Stimulated activated CD4-positive, alpha-beta T cell treated with anti-CD3 and anti-CD28 coated beads, Interleukin-12 subunit alpha, Interleukin-12 subunit beta, amount 100 ng/mL, for 4 hours (primary cell): ENCODE measurements at places on chromosomes 2 and 18.

- no peak for DNase-seq
These were observed 404 bp upstream of the AKAIN1 start for GRCh38 chr18:5197461-5197860.

DNA sequence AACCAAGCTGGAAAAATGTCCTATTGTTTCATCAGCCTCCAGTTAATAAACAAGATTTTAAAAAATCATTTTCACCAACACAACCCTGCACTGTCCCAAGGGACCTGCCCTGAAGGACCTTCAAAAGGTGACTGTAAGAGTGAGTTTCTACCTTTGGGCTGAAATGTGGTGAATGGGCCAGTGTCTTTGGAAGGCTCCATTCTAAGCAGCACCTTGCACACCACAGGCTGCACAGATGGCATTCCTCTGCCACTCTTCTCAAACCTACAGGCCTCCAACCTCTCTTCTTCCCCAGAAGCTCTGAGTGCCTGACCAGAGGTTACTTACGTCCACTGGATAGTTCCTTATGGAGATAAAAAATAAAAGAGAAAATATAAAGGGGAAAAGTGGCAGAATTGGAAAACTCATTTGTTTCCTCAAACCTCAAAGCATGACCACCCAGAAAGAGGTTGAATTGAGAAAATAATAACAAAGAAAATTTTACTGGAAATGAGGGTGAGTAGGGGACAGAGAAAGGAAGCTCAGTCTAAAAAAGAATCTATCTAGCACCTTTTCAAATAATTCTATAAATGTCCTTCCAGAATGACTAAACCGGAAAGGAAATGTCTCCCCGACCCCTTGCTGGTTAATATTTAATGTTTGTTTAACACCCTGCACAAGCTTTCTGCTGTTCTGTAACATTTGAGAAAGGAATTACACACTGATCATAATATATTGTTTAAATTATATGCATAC, 175.7 kb downstream of the METTL4 start:
- DNase-seq, result no peak

DNA sequence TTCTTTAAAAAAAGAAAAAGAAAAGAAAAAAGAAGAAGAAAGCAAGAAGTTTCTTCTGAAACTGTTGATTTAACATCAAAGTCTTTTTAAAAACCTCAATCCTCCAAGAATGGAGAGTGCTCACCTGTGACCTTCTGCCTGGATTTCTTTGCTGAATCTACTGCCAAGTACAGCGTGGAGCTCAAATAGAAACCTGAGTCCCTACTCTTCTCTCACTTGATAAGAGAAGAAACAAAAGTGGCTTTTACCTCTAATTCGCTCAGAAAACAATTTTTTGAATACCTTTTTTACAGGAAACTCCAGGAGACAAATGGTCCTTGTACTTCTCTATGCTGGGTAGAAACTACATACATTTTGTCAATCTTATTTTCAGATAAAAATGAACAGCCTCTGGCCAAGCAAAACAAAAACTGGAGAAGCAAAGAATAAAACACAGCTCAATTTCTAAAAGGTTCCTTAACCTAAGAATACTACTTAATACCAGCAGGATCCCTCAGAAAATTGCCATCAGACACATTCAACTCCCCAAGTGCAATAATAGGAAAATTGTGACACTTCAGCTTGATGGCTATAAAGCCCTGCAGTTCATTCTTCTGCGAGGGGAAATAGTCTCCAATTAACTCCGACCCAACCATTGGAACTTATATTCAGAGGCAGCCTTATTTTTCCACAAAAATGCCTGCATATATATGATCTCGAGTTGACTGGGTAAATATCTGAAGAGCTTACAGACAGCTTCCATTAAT, 85.8 kb downstream of the GRB14 start:
- no peak for DNase-seq

DNA sequence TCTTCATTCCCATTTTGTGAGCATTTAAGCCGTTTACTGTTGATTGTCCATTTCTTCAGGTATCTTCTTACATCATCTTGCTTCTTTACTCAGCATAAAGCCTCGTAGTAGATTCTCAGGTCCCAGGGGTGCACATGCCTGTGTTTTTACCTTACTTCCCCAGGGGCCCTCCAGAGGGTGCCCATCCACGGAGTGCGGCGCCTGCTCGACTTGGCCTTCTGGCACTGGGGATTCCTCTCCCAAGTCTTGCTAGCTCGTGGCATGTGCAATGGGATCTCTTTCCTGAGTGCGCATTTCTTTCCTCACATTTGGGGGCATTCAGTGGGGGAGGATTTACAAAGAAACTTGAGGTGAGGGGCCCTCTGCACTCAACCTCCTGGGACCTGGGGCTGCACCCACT, 148.1 kb downstream of the AGAP1 start:
- DNase-seq, result no peak

DNA sequence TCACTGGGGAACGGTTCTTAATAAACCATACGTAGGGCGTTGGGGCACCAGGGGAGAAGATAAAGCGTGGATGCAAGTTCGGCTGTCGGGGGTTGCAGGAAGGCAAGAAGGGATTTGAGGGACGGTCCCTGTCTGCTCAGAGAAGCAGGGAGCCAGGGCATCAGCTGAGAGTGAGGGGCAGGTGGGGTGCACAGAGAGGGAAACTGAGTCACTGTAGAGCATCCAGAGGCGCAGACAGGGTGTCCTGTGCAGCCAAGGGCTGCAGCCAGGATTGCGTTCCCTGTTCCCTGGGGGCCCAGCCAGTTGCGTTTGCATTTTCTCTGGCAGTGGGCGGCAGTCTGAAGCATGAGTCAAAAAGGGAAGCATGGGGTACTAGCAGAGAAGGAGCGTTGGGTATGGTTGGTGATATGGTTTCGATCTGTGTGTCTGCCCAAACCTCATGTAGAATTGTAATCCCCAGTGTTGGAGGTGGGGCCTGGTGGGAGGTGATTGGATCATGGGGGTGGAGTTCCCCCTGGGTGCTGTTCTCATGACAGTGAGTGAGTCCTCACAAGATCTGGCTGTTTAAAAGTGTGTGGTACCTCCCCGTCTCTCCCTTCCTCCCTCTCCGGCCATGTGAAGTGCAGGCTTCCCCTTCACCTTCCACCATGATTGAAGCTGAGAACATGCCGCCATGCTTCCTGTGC, 202.9 kb downstream of the NDUFA10 start:
- DNase-seq, result no peak

DNA sequence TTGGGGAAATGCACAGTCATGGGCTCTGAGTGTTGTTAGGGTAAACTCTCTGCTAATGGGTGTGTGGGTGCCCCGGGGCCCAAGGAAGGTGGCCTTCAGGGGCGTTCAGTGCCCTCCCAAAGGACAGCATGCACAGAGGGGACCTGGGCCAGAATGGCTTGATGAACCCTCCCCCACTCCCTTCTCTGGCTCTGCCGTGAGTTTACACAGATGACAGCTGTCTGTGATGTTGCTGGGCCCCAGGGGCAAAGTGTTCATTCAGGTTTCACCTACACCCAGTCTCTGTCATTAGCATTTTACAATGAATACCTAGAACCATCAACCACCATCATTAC, 3.2 kb downstream of the NPPC start:
- DNase-seq, result no peak

DNA sequence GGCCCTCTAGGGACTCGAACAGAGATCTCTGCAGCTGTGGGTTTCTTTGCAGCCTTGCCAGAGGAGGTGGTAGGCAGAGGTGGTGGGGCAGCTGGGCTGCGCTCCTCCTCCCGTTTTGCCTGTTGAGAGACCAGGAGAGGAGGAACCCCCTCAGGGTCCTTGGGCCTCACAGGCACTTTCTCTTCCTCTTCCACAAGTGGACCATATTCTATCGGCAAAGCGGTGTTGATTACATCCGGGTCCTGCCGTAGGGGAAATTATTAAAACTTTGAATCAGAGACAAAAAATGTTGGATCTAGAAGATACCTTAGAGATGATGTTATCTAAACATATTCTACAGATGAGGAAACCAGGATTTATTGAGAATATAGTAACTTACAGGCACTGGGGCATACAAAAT, 78.5 kb downstream of the CLIP4 start:
- no peak for DNase-seq

- peak; percentile 25 for DNase-seq
These were observed 16.4 kb upstream of the HNMT start for GRCh38 chr2:137947728-137948336.

GRCh38 chr2:219119422-219120043, 41.1 kb downstream of the NHEJ1 start:
- DNase-seq, result peak; percentile 55

DNA sequence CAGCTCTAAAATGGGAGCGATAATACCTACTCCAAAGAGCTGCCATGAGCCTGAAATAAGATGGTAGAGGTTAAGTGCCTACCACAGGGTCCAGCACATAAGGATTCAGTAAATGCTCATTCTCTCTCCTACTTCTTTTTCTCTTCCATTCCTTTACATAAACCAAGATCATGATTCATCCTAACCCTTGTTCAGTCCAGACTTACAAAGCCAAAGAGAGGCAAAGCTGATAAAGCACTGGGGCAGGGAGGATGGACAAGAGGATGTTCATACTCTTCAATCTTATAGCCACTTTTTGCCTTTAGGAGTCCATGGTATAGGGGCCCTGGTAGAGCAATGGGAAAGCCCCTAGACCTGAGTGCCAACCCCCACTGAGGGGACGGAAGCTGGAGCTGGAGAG, 75.6 kb upstream of the PKDCC start:
- no peak for DNase-seq

DNA sequence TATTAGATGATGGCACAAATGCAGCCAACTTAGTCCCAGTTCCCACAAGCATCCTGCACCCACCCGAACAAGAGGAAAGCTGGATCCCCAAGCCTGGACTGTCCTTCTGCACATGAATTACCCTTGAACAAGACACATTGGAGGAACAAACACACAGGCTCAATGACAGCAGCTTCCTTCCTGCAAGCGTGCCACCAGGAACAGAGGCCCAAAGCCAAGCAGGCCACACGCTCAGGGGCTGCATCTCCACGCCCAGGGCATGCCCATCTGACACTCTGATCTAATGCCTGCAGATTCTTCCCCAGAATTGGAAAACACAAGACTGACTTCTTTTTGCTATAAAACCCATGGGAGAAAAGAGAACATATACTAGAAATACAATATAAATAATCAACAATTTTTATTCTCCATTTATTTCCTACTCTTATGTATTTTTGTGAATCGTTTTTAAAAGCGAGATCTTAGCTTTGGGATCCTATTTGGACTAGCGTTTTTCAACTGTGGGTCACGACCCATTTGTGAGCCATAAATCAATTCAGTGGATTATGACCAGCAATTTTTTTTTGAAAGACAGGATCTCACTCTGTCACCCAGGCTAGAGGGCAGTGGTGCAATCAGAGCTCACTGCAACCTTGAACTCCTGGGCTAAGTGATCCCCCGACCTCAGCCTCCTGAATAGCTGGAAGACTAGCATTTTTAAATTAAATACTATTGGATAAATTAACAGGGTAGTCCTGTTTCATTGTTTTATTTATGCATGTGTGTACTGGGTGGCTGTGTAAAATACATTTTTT, 34.4 kb downstream of the PSTPIP2 start:
- no peak for DNase-seq

DNA sequence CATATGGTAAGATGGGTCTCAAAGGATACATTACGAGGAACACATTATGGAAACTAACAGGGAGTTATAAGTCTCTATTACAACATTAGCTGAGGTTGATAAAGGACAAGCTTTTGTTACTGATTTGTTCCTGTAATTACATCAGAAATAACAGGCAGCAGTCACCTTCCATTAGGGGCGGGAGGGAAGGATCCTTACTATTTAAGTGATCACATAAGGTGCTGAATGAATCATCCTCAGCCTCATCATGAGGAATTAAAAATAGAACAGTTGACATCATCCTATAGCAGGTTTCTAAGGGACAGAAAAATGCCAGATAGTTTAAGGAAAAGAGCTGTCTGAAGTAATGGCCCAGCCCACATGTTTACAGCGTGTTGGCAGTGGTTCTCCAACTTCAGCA, 86.9 kb upstream of the MGAT5 start:
- no peak for DNase-seq

- no peak for DNase-seq
These were observed 141.4 kb downstream of the SPP2 start for GRCh38 chr2:234191819-234192407.

DNA sequence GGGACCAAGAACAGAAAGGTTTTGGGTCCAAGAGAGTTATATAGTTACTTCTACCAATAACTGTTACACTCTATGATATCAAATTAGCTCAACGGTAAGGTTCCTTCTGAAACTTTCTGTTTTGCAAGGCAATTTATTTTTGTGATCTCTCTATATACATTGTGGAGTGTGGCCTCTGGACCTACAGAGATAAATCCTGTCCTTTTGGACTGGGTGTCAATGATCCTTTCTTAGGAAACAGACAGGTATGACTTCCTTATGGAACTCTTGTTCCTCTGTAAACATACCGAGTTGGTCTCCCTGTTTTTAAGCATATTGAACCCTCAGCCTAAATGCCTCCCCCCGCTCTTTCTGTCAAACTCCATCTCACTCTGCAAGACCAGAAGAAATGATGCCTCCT, 1117.8 kb downstream of the BCL11A start:
- DNase-seq, result no peak

- DNase-seq, result no peak
These were observed 311.1 kb downstream of the NR4A2 start for GRCh38 chr2:156021146-156022040.

DNA sequence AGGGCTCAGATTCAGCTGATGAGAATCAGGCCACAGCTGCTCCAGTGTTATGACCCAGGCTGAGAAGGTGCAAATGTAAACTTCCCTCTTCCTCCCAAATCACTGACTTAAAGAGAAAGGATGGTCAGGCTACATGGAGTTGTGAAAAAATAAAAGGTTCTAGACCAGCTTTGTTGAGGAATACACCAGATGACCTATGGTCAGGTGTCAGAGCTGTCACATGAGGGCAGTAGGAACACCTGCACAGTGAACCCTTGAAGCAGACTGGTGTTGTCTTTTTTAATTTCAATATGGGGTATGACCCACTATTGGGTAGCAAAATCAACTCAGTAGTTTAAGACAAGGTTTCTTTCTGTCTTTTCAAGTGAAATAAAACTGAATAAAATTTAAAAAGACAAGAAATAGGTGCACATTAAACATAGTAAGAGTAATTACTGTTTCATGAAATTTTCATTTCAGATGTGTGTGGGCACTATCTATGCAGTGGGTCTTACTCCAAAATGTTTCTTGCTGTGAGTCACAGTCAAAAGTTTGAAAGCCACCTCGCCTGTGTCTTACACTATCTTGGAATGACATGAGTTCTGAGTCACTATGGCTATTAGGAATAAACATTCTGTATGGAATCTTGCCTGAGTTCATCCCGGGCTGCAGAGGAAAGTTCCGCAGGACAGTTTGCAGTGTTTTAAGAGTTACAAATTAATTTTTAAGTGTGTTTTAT, 83.6 kb downstream of the ACVR1 start:
- no peak for DNase-seq

- no peak for DNase-seq
These were observed 808.0 kb upstream of the SOX11 start for GRCh38 chr2:4884117-4884571.

DNA sequence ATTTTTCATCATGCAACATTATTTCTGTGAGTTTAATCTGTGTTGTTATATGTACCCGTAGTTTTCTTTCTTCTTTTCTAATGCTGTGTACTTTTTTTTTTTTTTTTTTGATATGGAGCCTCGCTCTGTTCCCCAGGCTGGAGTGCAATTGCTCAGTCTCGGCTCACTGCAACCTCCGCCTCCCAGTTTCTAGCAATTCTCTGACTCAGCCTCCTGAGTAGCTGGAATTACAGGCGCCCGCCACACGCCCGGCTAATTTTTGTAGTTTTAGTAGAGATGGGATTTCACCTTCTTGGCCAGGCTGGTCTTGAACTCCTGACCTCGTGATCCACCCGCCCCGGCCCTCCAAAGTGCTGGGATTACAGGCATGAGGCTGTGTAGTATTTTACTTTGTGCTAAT, 155.4 kb downstream of the GALR1 start:
- no peak for DNase-seq
